ENCODE measurements at places on chromosomes 12 and 14.
A peak's percentile ranks its signal among the peaks of the same experiment; 100 is the strongest.

DNA sequence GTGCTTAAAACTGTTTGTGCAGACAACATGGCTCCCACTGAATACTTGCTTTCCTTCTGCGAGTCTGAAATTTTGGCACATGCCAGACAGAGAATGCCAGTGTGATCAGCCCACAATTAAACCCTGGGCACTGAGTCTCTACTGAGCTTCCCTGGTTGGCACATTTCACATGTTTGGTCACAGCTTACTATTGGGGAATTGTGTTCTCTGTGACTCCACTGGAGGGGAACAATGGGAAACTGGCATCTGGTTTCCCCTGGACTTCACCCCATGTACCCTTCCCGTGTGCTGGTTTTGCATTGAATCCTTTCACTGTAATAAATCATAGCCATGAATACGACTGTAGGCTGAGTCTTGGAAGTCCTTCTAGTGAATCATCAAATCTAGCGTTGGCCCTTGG is 64.9 kb downstream of the EFCAB11 start:
- no peak for DNase-seq

DNA sequence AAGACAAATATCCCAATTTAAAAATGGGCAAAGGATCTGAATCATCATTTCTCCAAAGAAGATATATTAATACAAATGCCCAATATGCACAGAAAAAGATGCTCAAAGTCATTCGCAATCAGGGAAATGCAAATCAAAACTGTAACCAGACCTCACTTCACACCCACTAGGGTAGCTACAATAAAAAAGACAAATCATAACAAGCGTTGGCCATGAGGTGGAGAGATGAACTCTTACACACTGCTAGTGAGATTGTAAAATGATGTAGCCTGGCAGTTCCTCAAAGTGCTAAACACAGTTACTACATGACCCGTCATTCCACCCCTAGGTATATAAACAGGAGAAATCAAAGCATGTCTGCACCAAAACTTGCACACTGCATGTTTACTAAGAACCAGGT is 30.4 kb downstream of the CDC42BPB start:
- DNase-seq, result no peak

GRCh38 chr12:3662521-3662921 is 90.4 kb downstream of the CRACR2A start:
- peak; percentile 17 for DNase-seq

GRCh38 chr14:52547526-52547925 is 4.8 kb downstream of the TXNDC16 start:
- DNase-seq, result no peak

DNA sequence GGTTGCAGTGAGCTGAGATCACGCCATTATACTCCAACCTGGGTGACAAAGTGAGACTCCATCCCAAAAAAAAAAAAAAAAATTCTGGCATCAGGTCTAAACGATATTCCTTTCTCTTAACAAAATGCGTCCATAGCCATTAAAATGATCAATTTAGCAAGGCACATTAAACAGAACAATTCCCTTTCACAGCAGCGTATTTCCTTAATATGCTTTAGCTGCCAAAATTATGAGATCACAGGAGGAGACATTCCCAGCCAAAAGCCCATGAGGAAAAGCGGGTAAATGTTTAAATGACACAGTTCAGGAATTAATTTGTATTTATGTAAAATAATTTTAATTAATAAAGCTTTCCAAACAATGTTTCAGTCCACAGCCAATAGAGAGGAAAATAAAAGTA is 43.0 kb upstream of the SELPLG start:
- no peak for DNase-seq

GRCh38 chr12:18250313-18250916 is 10.9 kb upstream of the PIK3C2G start:
- DNase-seq, result peak; percentile 68

DNA sequence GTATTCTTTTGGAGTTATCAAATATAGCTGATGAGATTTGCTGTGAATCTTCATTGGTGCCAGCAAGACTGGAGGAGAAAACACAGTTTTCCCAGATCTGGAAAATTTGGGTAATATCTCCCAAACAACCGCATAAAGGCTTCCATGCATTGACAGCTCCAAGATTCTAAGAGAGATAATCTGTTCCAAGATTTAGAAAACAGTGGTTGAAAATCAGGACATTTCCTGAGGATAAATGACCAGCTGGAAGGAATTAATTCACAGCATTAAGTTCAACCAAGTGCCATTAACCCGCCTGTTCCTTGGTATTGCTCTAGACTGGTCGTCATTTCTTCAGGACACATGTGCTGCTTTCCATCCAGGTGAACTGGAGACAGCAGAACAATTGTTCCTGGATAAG is 147.9 kb upstream of the PRICKLE1 start:
- no peak for DNase-seq

GRCh38 chr12:39003541-39004155 is 98.3 kb upstream of the CPNE8 start:
- no peak for DNase-seq
